ENCODE measurements at places on chromosomes 2 and 18.

DNA sequence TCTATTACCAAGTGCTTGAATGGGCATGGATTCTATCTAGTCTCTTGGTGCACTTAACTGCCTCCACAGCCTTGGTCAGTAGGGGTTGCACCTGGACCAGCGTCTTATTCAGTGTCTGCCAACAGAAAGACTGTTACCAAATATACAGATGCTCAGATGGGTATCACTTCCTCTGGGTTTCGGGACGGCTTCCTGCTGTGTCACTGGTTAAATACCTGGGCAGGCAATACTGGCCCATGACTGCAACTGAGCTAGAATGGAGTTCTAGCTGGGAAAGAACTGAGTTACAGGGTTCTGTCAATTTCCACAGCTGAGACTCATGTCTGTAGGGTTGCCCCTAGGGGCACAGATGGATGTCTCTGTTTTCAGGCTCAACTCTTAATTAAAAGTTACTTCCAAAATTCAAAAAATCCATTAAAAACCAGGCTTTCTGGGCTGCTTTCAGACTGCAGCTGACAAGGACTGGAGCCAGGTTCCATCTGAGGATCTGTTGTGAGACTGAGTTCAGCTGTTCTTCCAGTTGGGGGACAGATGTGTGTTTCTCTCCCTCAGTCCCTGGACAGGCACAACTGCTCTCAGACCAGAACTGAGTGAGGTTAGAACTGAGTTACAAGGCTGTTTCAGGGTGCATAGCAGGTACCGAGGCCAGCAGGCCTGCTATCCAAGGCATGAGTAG, 789.6 kb upstream of the SLC8A1 start:
- DNase-seq: no peak

- no peak for DNase-seq
Observed at GRCh38 chr2:74702001-74702715, 48.1 kb downstream of the SEMA4F start.

GRCh38 chr18:5052491-5052890, 144.6 kb downstream of the AKAIN1 start:
- DNase-seq: no peak

DNA sequence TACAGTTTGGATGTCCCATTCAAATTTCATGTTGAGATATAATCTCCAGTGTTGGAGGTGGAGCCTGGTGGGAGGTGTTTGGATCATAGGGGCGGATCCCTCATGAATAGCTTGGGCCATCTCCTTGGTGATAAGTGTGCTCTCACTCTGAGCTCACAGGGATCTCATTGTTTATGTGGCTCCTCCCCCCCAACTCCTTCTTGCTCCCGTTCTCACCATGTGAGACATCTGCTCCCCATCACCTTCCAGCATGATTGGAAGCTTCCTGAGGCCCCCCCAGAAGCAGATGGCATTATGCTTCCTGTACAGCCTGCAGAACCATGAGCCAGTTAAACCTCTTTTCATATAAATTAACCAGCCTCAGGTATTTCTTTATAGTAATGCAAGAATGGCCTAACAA, 3.0 kb upstream of the INPP1 start:
- DNase-seq: no peak

GRCh38 chr18:10838553-10838952, 310.8 kb downstream of the PIEZO2 start:
- DNase-seq: peak; percentile 42

DNA sequence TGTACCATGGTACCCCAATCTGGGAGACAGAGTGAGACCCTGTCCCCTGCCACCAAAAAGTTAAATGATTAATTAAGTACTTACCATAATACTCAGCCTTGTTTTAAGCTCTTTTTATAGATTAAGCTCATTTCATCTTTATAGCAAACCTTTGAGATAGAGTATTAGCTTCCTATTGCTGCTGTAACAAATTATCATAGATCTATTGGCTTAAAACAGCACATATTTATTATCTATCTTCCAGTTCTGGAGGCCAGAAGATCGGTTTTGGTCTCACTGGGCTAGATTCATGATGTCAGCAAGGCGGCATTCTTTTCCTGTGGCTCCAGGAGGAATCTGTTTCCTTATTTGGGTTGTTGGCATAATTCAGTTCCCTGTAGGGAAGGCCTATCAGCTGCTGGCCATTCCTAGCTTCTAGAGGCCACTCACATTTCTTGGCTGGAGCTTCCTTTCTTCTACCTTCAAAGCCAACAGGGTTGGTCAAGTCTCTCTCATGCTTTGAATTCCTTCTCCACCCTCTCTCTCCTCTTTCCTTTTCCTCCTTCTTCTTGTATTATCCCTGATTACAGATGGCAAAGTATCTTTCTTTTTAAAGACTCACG, 13.7 kb upstream of the GREB1 start:
- DNase-seq: no peak

GRCh38 chr2:54274781-54275242, 18.8 kb upstream of the TSPYL6 start:
- DNase-seq: peak; percentile 88

DNA sequence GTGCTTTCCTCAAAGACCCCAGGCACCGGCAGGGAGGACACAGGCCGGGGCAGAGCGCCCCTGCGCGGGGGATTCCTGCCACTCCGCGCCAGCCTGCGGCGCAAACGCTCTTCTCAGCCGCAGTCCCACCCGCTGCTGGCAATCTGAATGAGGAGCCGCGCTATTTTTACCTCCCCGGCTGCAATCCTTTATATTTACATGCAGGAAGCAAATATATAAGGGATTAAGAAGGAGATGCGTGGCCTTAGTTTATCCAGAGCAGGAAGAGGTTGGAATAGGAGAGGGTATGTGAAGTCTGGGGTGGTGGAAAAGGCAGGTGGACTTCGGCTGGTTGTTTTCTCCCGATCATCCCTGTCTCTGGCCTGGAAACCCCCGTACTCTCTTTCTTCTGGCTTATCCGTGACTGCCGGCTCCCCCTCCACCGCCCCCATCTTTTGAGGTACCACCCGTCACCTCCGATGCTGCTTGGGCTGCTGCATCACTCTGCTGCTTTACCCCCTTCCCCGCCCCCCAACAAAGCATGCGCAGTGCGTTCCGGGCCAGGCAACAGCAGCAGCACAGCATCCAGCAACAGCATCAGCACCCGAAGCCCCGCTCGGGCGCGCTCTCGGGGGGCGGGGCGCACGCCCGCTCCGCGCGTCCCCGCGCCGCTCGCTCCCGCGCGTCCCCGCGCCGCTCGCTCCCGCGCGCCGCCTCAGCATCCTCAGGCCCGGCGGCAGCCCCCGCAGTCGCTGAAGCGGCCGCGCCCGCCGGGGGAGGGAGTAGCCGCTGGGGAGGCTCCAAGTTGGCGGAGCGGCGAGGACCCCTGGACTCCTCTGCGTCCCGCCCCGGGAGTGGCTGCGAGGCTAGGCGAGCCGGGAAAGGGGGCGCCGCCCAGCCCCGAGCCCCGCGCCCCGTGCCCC, at the start of gene ADAM23:
ADAM23 (plus strand) TSS at position 700 of the 902 bp plus-strand sequence. CDS start 335 bp downstream, outside the sequence.
- peak; percentile 67 for DNase-seq

DNA sequence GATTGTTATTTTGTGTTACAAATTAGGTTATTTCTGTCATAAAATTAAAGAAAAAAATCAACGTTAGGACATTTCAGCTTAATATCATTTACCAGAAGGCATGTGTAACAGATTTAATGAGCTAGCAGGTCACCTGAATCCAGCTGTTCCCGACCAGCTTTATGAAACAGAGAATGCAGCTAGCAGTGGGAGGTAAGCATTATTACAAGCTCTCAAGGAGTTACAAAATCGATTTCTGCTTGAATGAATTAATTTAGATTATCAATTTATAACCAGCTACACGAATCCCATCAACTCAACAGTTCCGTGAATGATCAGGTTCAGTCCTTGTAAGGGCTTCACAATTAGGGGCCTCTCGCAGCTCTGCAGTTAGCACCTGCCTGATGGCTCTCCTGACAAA, 211.9 kb downstream of the PTGR3 start:
- DNase-seq: no peak

DNA sequence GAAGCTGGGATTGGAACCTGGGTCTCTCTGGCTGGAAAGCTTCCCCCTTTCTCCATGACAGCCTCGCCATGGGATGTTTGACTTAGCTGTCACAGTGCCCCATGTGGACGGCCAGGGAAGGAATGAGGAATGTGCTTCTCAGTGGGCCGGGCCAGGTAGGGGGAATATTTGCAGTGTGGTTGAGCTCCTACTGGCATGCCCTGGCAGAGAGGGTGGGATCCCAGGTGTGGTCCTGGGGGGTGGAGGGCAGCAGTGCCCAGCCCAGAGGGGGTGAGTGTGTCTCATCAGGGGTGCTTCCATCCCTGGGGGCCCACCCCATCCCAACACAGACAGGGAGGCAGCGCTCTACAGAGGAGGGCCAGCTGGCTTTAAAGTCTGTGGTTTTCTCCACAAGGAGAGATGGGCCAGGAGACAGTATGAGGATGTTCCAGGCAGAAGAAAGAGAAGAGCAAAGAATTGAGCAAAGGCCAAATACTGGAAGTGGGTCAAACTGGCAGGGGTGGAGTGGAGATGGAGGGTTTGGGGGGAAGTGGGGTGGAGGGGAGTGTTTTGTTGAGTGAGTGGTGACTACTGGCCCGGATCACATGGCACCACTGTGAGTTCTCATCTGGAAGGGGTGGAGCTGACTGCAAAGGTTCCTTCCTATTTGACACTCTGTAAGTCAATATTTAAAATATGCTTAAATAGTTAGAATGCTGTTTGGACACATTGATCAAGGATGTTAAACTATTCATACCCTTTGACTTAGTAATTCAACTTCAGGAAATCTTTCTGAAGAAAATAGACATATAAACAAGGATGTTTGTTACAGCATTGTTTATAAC, 94.0 kb downstream of the MYCN start:
- no peak for DNase-seq

- no peak for DNase-seq
Observed at GRCh38 chr18:69622961-69623360, 222.3 kb downstream of the DOK6 start.

- DNase-seq: no peak
Observed at GRCh38 chr2:147405651-147406050, 439.2 kb upstream of the ACVR2A start.

DNA sequence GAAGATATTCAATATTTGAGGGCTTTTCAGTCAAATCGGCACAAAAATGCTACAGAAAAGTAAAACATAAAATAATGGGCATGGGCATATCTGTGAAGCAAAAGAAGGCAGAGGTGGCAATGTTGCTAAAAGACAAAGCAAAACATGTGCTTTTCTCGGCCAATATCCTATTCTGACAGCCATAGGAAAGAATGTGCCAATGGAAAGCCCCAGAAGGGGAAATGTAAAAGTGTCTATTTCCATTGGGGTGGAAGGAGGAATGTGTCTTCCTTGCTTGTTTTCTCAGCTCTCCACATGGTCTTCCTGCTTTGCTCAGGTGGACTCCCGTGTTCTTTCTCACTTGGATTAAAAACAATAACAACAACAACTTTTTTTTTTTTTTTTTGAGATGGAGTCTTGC, 13.7 kb upstream of the PER2 start:
- no peak for DNase-seq

DNA sequence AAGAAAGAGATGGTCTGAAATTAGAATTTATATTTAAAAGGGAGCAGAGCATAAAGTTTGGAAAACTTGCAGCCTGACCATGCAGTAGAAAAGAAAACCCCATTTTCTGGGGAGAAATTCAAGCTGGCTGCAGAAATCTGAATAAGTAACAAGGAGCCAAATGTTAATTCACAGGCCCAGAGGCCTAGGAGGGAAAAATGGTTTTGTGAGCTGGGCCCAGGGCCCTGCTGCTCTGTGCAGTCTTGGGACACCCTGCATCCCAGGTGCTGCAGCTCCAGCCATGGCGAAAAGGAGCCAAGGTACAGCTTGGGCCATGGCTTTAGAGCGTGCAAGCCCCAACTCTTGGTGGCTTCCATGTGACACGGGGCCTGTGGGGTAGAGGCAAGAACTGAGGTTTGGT, 41.3 kb downstream of the CFAP36 start:
- no peak for DNase-seq

- DNase-seq: no peak
Observed at GRCh38 chr2:7014174-7014640, 97.0 kb downstream of the RNF144A start.

DNA sequence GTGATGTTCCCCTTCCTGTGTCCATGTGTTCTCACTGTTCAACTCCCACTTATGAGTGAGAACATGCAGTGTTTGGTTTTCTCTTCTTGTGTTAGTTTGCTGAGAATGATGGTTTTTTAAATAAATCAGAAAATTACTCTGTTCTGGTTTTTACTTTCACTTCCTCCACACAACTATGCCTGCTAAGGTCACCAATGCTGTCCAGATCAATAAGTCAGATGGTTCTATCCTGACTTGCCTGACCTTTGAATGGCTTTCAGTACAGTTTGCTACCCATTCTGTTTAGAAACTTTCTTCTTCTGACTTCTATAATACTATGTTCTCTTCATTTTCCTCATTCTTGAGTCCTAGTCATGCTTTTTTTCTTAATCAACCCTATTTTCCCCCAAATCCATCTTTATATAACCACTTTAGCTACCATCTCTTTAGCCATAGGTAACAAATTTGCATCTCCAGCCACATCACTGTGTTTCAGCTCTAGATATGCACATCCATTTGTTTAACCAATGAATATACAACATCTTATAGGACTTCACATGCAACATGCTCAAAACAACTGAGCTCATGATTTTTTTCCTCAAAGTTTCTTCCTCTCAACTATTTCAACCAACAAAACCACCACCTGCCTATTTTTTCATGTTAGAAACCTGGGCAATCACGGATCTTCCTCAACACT, 58.8 kb upstream of the SLC38A11 start:
- no peak for DNase-seq

DNA sequence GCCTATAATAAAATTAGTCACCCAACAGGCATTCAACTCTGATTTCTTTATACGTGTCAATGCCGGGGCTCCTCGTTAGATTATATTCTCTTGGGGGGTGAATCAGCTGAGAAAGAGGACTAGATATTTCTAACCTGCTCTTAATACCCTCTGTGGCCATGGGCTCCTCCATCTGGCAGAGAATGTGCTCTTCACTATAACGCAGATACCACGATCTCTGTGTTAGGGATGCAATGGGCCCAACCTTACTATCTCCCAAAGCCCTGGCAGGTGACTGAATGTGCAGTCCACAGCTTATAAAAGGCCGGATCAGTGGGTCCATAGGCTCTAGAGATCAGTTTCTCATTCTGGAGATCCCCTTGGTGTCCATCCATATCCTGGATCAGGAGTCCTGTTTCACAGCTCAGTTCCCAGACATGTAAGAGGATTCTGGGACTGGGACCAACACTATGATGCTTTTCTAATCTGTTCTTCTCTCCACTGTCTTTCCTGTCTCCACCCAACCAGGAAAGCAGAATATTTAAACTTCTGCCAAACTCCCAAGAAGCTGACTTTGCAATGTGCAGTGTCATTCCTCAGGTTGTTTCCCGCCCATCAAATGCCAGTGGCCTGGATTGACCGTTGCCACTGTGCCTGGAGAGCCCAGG, 71.4 kb upstream of the CELF4 start:
- no peak for DNase-seq
